ENCODE measurements at places on chromosomes 11 and 22.

DNA sequence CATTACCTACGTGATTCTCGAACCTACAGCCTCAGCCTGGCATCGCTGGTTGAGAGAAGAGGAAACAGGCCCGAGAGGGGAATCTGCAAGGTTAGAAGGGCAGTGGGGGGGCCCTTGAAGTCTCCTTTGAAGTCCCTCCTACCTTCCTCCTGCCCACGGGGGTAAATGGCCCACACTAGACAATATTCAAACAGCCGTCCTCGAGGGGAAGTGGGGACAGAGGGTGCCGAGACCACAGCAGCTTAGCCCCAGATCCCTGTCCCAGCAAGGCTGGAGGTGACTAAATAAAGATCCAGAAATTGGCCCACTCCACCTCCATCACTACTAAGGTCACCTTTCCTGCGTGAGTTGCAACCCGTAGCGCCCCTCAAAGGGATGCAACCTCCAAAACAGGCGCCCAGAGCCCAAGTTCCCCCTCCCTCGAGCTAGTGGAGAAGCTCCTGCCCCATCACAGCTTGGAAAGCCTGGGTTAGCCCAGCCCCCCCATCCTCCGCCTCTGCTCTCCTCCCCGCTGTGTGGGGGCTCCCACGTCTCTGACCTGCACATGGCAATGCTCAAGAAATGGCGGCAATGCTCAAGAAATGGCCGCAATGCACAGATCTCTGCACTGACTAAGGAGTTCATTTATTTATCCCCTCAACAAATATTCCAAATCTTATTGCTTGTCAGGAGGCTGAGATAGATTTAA, 788 bp upstream of the RASL10A start:
- no peak for DNase-seq

DNA sequence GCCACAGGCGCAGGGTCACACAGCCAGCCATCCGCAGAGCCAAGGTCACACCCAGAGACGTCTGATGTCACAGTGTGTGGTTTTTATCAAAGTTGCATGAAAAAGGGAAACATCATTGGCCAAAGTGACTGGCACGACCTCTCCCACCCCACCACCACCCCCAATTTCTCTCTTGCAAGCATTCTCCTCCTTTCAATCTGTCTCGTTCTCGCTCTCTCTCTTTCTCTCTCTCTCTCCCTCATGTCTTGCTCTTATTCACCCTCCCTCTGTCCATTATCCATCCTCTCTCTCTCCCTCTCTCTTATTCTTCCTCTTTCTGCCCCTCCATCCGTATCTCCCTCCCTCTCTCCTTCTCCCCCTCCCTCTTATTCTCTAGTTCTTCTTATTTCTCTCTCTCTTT, 40.6 kb downstream of the MN1 start:
- no peak for DNase-seq

DNA sequence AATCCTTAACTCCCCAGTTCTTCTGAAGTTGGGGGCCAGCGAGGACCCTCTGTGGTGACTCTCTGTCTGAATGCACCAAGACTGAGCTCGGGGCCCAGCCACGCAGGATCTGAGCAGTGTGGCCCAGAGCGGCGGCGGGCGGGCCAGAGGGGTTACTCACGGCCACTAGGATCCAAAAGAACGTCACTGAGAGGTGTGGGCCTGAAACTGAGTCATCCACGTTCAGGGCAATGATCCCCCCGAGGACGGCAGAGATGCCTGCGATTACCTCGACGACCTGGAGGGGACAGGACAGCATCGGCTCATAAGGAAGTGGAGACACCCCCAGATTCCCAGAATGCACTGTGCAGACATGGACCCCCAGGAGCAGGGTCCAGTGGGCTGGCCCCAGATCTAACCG, 11.2 kb downstream of the MLC1 start:
- DNase-seq, result no peak

DNA sequence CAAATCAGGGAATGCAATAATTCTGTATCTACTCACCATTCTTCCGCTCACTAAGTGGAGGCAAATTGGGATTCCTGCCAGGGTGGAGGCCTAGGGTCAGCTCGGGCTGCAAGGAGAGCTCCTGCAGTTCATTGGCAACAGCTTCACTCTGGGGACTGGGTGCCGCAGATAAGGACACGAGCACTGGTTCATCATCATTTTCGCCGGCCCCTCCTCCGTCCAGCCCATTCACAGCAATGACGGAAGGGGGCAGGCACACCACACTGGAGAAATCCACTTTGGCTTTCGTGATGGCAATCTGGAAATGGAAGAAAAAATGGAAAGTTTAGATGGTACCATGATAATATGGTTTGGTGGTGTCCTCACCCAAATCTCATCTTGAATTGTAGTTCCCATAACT, 84.4 kb downstream of the MRTFA start:
- no peak for DNase-seq

DNA sequence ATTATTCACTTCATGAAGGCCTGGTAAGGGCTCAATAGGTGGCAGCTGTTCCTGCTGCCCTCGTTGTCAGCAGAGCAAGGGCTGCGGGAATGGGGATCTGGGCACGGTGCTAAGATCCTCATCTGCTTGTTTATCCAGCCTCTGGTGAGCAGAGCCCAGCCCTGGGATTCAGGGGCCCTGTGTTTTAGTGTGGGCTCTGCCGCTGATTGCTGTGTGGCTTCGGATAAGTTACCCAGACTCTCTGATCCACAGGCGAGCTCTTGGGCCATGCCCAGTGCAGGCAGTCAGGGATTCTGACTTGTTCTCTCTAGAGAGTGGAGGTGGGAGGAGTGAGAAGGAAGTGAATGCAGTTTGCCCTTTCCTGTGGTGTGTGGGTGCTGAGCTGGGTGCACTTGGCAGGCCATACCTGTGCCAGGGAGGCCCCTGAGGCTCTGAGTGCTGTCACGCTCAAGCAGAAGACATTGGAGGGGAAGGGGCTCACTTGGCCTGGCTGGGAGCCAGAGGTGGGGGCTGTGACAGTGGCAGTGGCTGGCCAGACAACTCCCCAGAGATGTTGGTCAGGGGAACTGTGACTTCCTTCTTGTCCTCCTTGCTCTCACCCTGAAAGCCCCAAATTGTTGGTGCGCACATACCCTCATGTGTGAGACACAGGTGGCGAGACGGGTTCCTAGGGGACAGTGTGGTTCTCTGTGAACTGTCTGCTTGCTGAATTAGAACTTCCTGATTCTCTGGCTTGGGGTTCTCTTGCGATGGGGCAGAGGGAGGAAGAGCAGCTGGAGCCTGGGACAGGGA, 43.7 kb downstream of the CD82 start:
- no peak for DNase-seq

GRCh38 chr11:33970984-33971466, 79.1 kb upstream of the LMO2 start:
- peak; percentile 77 for DNase-seq

- peak; percentile 52 for DNase-seq
These were observed 48.8 kb upstream of the LARGE1 start for GRCh38 chr22:33969045-33969444.

- DNase-seq, result no peak
These were observed 49.8 kb upstream of the SCUBE2 start for GRCh38 chr11:9141186-9141585.

- DNase-seq, result peak; percentile 80
These were observed 28.6 kb upstream of the OR10G7 start for GRCh38 chr11:124069429-124070401.

DNA sequence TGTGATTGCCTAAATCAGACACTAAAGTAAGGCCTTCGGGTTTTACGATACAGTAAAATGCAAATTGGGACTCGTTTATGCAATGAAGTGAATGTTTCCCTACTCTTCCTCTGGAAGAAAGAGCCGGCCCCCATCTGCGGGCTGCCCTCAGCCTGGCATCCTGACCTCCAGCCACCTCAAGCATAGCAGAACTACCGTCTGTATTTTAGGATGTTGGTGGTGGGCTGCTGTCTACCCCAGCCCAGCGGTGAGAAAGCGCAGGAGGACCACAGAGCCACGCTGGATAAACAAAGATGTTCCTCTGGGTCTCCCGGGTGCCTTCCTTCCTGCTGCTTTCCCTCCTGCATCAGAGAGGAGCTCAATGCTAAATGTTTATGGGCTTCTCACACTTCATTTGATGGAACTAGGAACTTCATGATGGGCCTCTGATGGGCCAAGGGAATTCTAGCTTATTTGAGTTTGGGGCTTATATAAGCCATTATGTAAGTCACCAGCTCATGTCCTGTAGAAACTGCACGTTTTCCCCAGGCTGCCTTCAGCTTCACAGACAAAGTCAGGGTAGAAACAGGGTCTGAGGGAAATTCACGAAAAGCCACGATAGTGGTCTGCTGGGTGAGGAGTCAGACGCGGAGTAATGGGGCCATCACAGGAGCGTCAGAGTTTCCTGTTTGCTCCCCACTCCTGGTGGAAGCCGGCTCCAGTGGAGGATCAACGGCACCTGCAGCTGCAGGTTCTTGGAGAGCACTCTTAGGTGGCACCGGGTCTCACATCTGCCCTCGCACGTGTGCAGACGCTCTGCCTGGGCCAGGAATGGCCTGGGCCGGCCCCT, 287.4 kb downstream of the BRD1 start:
- no peak for DNase-seq

- DNase-seq, result no peak
These were observed 103.3 kb upstream of the TOP3B start for GRCh38 chr22:22085702-22086500.

DNA sequence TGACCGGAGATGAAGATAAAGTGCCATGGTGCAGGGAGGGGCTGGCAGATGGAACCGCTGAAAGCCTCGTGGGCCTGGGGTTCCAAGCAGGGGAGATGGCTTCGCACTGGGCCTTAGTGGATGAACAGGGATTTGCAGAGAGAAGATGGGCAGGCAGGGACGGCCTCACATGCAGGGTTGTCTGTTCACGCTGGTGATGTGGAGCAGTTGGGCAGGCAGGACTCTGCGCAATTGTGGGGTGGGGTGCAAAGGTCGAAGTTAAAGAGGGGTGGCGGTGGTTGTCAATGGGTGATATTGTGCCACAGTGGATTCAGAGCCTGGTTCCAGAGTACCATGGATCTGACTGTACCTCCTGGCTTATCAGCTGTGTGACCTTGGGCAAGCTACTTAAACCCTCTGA, 7.9 kb downstream of the MB start:
- no peak for DNase-seq

DNA sequence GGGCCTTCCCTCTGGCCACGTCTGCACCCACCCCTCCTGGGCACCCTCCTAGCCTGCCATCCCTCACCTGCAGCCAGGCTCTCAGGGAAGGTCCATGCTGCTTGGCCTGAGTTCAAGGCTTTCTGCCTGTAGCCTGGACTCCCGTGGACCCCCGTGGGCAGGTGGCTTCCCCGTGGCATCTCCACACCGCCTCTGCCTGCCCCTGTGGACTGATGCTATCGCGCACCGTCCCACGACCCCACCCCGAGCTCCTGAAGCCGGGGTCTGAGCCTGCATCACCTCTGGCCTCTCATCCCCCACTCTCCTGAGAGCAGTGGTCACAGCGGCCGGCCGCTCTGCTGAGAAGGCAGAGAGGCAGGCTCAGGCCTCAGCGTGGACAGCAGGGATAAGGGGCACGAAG, 4.5 kb downstream of the IFITM5 start:
- DNase-seq, result no peak

DNA sequence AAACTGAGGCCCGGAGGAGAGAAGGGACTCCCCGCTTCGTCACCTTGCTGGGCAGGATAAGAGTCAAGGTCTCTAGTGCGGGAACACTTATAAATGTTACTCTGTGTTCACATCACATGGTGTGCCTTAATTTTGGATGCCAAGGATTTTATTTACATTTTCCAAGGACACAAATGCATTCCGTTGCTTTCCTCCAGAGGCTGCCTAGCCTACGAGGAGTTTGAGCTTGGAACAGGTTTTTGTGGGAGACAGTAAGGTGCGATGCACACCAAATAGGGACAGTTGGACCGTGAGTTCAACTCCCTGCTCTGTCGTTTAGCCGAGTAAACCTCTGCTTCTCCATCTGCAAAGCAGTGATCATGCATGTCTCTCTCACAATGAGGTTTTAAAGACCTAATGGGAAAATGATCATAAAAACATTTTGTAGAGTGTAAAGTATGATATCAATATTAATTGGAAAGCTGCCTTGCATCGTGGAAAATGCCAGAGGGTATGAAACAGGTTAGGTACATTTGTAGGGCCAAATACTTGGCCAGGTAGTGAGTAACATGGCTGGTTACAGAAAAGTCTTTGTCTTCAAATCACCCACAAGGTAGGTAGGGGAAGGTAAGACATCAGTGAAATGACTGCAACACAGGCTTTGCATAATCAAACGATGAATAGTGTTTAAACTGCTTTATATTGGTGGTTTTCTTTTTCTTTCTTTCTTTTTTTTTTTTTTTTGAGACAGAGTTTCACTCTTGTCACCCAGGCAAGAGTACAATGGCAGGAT, 61.8 kb downstream of the ST3GAL4 start:
- DNase-seq, result no peak

DNA sequence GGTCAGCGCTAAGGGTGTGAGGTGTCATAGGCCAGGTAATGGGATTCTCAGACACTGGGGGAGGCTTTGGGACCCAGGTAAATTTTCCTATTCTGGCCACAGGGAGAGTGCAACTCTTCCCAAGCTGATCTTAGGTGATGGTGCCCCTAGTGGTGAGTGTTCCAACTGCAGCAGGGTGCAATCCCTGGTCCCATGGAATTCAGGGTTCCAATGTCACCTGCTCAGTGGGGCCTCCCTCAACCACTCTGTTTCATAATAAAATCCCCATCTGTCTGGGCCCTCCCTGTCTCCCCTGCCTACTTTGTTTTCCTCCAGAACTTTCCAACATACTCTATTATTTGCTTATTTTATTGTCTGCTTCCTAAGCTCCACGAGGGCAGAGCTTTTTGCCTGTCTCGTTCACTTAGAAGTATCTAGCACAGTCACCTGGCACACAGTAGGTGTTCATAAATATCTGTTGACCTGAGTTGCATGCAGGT, 2.9 kb upstream of the SGSM1 start:
- DNase-seq, result peak; percentile 72

DNA sequence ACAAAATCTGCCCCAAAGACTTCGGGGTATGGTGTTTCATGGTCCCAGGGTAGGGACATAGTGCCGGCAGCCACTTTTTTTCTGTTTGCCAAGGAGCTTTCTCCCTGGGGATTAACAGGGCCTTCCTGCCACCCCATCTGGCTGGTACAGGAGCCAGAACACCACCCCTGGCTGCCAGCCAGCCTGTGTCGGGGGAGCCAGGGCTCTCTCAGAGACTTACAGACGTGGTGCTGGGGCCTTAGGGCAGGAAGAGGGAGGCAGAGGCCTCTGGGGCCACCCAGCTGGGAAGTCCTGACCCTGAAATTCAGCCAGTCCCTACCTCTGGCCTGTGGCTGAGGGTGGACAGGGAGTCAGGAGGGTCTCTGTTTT, 52.4 kb upstream of the CDON start:
- peak; percentile 68 for DNase-seq

- DNase-seq, result no peak
These were observed 85.5 kb downstream of the MORC2 start for GRCh38 chr22:30882974-30883533.

- no peak for DNase-seq
These were observed 386.3 kb downstream of the ETS1 start for GRCh38 chr11:128201009-128201408.

Measured in hepatocyte (in vitro differentiated cells).